ENCODE measurements at places on chromosomes 2 and 18. TPM values are rescaled to one million over a fixed set of nuclear protein-coding genes. Genes with fewer than 3 reads are reported as not detected.
A peak's percentile ranks its signal among the peaks of the same experiment; 100 is the strongest.

The FAM98A gene
- total RNA-seq = 21.6 TPM

DNA sequence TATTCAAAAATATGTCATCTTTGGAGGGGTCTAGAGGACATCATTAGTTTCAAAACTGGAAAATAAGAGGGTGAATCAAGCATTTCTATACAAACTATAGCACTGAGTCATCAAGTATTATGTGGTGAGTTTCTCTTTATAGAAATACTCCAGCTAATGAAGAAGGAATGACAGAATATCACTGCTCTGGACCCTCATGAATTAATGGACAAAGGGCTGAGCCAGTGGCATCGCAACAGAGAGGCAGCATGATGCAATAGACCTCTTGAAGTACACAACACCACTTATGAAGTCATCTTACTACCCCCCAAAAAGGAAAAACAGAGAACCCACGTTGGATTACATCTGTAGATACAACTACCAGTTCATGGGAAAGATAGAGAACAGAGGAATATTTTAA is 27.4 kb upstream of the EIF2AK3 start:
- no peak overlapping the region for H3K27ac ChIP-seq
- no peaks in the 10 kb centered on the region for H3K36me3 ChIP-seq
- H3K27me3 ChIP-seq = no peaks in the 10 kb centered on the region
- H3K4me1 ChIP-seq = no peaks in the 10 kb centered on the region

DNA sequence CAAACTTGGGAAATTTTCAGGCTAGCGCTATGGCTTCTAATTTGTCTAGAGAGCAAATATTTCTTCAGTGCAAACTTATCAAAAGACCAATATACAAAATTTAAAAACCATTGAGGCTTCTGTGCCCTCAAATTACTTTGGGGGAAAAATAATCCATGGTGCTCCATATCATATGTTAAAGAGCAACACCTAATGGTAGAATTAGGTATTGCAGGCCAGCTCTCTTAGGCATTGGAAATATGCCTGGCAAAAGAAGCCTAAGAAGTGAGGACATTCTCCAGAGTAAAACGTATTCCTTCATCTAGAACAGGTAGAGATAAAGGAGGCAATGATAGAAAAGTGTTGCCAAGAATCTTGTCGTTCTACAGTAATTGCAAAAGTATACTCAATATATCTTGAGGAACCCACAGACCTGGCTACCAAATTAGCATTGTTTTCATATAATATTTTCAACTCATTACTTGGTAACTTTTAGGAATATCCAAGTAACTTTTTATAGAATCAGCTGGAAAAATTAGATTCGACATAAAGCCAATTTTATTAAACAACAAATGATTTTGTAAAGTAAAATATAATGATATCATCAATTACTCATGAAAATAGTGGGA is 401.1 kb downstream of the BCL11A start:
- H3K27ac ChIP-seq = no peak overlapping the region
- H3K27me3 ChIP-seq = peaks cover 6% of the 10 kb centered on the region
- peak; percentile 12 for DNase-seq
- H3K4me1 ChIP-seq = peaks cover 17% of the 10 kb centered on the region

- H3K27ac ChIP-seq = no peak overlapping the region
- no peak overlapping the region for H3K4me3 ChIP-seq
- H3K27me3 ChIP-seq = no peaks in the 10 kb centered on the region
- peaks cover 18% of the 10 kb centered on the region for H3K4me1 ChIP-seq
Observed at GRCh38 chr2:62415019-62415431, 91.0 kb downstream of the TMEM17 start.

The OSR1 gene
- total RNA-seq = not detected

DNA sequence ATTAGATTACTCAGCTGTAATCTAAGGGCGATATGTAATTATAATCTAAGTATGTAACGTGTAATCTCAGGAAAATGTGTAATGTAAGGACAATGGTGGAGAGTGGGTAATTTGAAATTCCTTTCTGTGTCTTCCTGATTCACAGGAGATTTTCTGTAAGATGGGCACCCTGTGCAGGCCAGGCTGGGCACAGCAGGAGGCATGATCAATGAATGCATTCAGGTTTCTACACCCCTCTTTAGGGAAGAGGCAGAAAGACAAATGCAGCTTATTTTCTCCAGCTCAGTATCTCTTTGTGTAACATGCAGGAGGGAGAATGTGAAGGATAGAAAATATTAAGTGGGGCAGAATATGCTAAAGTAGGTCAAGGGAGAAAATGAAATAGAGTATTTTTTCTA is 320.1 kb downstream of the PIK3C3 start:
- no peak for DNase-seq
- no peaks in the 10 kb centered on the region for H3K27me3 ChIP-seq
- H3K4me3 ChIP-seq = no peak overlapping the region
- no peaks in the 10 kb centered on the region for H3K4me1 ChIP-seq
- no peaks in the 10 kb centered on the region for H3K36me3 ChIP-seq

GRCh38 chr2:120833127-120833675 is 97.5 kb downstream of the GLI2 start:
- H3K27me3 ChIP-seq = no peaks in the 10 kb centered on the region
- H3K27ac ChIP-seq = no peak overlapping the region

- H3K36me3 ChIP-seq = no peaks in the 10 kb centered on the region
- no peak overlapping the region for H3K27ac ChIP-seq
- peaks cover 7% of the 10 kb centered on the region for H3K27me3 ChIP-seq
- no peak for DNase-seq
- H3K4me3 ChIP-seq = no peak overlapping the region
Observed at GRCh38 chr2:238507836-238508235, 81.1 kb downstream of the ASB1 start.

GRCh38 chr2:31386648-31387047 is 27.9 kb downstream of the XDH start:
- H3K27ac ChIP-seq = no peak overlapping the region
- no peak overlapping the region for H3K4me3 ChIP-seq
- H3K4me1 ChIP-seq = peaks cover 19% of the 10 kb centered on the region
- no peak for DNase-seq
- H3K27me3 ChIP-seq = no peaks in the 10 kb centered on the region

- H3K27ac ChIP-seq = peak overlapping the region; percentile 45
- no peaks in the 10 kb centered on the region for H3K4me1 ChIP-seq
- H3K4me3 ChIP-seq = no peak overlapping the region
- no peaks in the 10 kb centered on the region for H3K27me3 ChIP-seq
- peaks cover 5% of the 10 kb centered on the region for H3K36me3 ChIP-seq
Observed at GRCh38 chr18:26267357-26267930, 41.2 kb downstream of the TAF4B start.

DNA sequence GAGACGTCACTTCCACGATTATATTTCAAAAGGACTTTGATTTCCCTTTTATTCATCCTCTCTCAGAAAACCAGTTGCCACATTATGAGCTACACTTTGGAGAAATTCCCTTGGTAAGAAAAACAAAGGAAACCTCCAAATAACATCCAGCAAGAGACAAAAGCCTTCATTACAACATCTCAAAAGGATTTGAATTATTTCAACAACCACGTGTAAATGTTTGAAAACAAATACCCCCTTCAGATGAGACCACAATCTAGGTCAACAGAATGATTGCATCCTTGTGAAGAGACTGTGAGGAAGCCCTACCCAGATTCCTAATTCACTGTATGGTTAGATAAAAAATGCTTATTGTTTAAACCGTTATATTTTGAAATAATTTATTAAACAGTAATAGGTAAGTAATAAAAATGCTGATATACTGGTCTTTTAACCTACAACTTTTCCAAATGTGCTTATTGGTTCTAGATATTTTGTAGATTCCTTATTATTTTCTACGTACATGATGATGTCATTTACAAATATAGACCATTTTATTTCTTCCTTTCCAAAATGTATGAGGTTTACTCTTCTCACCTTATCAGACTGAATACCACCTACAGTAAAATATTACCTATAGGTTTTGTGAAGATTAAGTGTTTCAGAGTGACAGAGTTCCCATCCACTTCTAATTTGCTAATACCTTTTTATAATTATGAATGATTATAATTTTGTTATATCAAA is 922.7 kb upstream of the CHAC2 start:
- H3K4me3 ChIP-seq = no peak overlapping the region
- no peak for DNase-seq
- no peaks in the 10 kb centered on the region for H3K36me3 ChIP-seq
- no peak overlapping the region for H3K27ac ChIP-seq
- H3K4me1 ChIP-seq = no peaks in the 10 kb centered on the region
- H3K27me3 ChIP-seq = no peaks in the 10 kb centered on the region

Data from activated T-cell treated with anti-CD3 and anti-CD28 coated beads, Interleukin-2, amount 50 U/mL, for 72 hours (primary cell).